Fibroblast of skin of left biceps (primary cell): ENCODE measurements at places on chromosomes 2 and 18.

- no peak for DNase-seq
Measured at GRCh38 chr2:47169784-47170183, 14.7 kb upstream of the STPG4 start.

- peak; percentile 3 for DNase-seq
Measured at GRCh38 chr2:16908656-16909055, 243.0 kb upstream of the CYRIA start.

GRCh38 chr2:164967781-164968228 is 12.5 kb upstream of the SLC38A11 start:
- DNase-seq, result no peak

DNA sequence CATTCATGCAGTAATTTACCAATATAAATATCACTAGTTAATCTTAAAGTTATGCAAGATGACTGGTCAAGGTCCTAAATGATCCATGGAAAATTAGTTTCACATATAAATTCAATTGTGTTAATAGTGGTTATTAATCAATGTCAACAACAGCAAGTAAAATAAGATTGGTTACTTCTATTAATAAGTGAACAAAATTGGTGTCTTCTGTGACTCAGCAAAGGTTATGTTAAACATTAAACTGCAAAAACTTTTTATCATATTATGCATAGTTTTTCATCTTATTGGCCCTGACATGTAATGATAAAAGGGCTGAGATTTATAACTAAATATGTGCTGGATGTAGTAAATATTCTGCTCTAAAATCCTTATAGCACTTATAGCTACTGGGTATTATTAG is 359.0 kb upstream of the UBE2E3 start:
- no peak for DNase-seq

- DNase-seq, result no peak
Measured at GRCh38 chr2:109301746-109302145, 172.7 kb downstream of the SH3RF3 start.

GRCh38 chr2:220044383-220044782 is 417.0 kb downstream of the SLC4A3 start:
- DNase-seq, result no peak

DNA sequence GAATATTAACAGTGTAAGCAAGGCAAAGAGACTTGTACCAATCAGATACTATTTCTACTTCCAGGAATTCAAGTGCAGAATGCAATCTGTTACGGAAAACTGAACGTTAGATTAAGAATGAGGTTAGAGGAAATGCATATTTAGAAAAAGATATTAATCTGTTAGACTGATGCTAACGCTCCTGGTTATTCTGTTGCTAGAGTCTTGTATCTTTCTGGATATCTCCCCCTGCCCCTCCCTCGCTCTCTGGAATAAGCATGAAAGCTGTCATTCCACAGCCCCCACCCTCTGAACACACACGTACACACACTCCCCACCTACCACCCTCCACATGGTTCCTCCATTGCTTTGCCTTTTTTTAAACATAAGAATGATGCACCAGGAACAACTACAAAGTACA is 24.1 kb downstream of the FIGN start:
- DNase-seq, result no peak

- DNase-seq, result no peak
Measured at GRCh38 chr18:3294435-3295080, 32.6 kb downstream of the MYL12B start.

DNA sequence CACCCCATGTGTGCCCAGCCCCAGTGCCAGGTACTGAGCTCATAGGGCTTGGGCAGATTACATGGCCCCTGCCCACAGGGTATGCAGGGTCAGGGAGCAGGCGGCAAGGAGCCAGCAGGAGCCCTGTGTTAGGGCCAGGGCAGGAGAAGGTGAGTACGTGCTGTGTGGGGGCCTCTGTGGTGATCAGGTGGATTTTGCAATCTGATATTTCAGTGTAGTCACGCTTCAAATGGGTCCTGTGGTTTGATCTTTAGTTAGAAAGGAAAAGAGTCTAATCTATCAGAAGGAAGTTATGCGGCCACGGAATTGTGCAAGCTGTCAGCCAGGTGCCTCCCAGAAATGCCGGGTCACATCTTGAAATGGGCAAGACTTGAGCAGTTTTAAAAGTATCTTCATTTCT is 13.9 kb downstream of the UBE2F start:
- DNase-seq, result no peak

DNA sequence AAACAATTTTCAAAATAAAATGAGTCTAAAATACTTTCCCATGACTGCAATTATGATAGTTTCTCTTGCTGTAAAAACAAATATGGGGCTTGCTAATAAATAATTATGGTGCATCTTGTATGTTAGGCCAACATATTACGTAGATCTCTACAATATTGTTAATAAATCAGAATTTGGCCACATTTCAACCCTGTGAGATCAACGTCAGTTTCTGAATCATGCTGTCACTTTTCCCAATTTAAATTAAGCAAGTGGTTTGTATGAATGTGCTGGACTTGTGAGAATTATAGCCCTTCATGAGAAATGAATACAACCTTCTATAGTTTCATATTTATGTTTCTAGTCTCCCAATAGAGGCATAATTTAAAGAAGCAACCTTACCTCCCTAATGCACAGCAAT is 808.9 kb downstream of the SUCLG1 start:
- no peak for DNase-seq

GRCh38 chr2:52835909-52836308 is 931.7 kb upstream of the CHAC2 start:
- DNase-seq, result no peak

GRCh38 chr2:182646763-182647498 is 69.1 kb upstream of the DNAJC10 start:
- DNase-seq, result no peak

DNA sequence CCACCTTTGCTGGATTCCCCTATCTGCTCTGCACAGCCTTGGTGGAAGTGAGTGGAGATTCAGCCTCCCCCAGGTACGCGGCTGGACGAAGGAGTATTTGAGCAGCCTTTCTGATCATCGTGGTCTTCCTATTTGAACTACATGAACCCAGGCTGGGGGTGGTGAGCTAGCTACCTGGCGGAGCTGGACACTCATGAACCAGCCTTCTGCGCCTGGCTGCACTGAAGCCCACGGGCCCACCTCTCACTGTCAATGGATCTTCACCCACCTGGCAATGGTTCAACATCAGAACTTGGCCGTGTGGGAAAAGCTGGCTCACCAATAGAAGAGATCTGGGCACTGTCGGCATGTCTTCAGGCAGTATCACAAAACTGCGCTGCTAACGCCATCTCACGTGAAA is 35.4 kb downstream of the ANKMY1 start:
- DNase-seq, result no peak

- DNase-seq, result peak; percentile 46
Measured at GRCh38 chr2:173963323-173963816, 1.8 kb downstream of the SP3 start.

- peak; percentile 74 for DNase-seq
Measured at GRCh38 chr2:191401287-191401686, 156.1 kb downstream of the MYO1B start.

DNA sequence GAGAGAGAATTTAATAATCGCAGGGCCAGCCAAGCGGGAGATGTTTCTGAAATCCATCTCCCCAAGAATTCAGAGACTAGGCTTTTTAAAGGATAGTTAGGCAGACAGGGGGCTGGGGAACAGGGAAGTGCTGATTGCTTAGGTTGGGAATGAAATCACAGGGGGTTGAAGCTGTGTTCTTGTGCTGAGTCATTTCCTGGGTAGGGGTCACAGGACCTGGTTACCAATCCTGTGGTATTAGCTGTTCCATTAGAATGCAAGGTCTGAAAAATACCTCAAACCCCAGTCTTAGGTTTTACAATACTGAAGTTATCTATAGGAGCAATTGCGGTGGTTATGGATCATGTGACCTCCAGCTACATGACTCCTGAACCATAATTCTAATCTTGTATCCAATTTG is 4.6 kb downstream of the SP140 start:
- no peak for DNase-seq

- DNase-seq, result no peak
Measured at GRCh38 chr18:3027370-3027891, 14.5 kb upstream of the LPIN2 start.

DNA sequence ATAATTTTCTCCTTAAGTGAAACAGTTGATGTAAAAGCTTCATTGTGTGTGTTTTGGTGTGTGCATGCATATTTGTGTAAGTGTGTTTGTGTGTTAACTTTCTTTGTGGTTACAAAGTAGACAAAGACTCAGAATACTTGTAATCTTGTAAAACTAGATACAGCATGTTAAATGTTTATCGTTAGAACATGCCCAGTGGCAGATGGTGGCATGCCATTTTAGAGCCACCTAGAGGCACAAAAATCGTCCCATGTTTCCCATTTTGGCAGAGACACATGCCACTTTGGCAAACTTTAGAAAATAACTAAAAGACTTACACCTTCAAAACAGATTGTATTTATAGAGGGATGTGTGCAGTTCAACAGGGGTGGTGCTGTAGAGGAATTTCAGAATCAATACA is 224.1 kb downstream of the LRP1B start:
- no peak for DNase-seq

DNA sequence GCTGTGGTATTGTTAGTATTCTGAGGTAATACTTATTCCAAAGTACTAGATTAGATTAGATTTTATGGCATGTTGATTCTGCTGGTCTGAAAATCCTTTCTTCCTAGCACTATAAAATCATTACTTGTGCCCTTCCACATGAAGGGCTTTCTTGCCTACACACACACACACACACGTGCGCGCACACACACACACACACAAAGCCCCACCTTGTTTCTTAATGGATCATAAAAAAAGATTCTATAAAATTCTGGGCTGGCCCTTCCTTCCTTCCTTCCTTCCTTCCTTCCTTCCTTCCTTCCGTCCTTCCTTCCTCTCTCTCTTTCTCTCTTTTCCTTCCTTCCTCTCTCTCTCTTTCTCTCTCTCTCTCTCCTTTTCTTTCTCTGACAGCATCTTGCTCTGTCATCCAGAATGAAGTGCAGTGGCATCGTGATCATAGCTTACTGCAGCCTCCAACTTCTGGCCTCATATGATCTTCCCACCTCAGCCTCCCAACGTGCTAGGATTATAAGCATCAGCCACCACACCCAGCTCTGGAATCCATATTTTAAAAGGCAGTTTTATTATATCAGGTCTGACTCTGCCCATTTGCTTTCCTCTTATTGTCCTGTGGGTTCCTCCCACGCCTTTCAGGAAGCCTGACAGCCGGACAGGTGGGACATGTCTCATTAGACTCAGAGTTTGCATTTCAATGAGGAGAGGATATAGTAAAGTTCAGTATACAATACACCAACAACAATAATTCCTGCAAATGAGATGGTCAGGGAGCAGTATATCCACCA is 321.1 kb downstream of the PIK3C3 start:
- no peak for DNase-seq

- DNase-seq, result peak; percentile 17
Measured at GRCh38 chr2:62774555-62775366, 69.2 kb downstream of the EHBP1 start.

GRCh38 chr2:226548732-226549131 is 250.9 kb downstream of the IRS1 start:
- DNase-seq, result peak; percentile 36

GRCh38 chr18:74446178-74446577 is 10.9 kb downstream of the DIPK1C start:
- DNase-seq, result no peak

GRCh38 chr18:44536619-44537018 is 144.1 kb upstream of the SETBP1 start:
- DNase-seq, result no peak

DNA sequence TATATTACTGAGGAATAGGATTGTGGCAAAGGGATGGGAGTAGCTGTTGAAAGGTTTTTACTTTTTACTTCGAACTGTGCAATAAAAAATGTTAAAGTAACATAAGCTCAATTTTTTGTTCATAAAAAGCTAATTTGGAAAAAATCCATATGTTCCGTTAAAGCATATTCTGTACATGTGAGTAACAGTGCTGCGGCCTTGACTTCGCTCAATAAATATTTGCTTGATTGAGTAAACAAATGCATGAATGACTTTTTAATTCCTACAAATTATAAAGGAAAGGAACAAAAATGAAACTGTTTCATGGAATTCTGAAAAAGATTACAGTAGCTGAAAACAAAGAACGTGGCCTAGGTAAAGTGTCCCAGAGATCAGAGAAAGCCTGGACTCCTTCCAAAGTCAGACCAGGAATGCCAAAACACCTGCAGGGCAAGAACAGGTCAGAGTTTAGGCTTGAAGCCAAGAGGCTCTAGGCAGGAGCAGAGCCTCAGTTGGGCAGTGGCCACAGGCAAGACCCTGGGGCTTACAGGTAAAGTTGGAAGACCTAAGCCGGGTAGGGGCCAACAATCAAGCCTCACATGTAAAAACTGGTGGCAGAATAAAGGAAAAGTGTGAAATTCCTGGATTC is 44.3 kb upstream of the FIGN start:
- DNase-seq, result no peak

- DNase-seq, result no peak
Measured at GRCh38 chr2:73614105-73614504, 28.1 kb downstream of the NAT8 start.

GRCh38 chr2:74416778-74417177 is 4.6 kb downstream of the C2orf81 start:
- DNase-seq, result no peak

DNA sequence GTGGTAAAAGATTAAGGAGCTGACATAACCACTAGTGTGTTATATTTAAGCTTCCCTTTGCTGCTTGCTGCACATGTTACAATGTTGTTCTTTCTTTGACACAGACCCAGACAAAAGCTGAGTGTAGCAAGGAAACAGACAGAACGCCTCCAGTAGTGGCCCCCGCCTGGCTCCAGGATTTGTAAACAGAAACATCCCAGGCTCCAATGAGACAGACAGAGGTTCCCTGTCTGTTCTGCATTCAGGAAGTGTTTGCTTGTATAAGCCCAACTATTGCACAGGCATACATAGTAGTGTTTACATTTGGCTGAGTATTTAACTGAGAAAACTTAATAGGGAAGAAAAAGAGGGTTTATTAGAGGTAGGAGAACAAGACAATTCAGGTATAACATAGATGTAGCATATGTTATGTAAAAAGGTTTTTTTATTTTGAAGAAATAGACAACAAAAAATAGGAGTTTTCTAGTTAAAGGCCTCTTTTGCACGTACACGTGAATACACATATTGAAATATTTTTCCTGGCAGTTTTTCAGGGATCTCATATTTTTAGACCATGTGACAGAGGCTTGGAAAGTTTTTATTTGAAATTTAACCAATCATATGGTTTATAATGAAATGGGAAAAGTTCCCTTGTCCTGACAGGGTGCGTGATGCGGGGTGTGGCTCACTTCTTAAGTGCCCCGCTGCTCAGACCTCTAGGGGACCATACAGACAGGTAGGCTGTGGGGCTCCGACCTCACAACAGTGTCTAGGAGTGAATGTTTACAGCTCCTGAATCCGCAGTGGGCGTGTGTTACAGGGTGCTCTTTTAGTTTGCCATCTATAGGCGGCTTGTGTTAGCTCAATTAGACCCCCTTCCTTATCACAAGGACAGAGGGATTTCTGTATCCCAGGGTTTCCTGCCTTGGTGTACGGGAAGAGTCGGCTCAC is 118.4 kb downstream of the BMPR2 start:
- no peak for DNase-seq
